ENCODE measurements at places on chromosomes 6 and 20.
A peak's percentile ranks its signal among the peaks of the same experiment; 100 is the strongest.

GRCh38 chr20:58388028-58388601, 914 bp upstream of the VAPB start:
- H3K27me3 ChIP-seq, result peaks cover 4% of the 10 kb centered on the region
- ATAC-seq, result no peak
- no peak overlapping the region for H3K27ac ChIP-seq

DNA sequence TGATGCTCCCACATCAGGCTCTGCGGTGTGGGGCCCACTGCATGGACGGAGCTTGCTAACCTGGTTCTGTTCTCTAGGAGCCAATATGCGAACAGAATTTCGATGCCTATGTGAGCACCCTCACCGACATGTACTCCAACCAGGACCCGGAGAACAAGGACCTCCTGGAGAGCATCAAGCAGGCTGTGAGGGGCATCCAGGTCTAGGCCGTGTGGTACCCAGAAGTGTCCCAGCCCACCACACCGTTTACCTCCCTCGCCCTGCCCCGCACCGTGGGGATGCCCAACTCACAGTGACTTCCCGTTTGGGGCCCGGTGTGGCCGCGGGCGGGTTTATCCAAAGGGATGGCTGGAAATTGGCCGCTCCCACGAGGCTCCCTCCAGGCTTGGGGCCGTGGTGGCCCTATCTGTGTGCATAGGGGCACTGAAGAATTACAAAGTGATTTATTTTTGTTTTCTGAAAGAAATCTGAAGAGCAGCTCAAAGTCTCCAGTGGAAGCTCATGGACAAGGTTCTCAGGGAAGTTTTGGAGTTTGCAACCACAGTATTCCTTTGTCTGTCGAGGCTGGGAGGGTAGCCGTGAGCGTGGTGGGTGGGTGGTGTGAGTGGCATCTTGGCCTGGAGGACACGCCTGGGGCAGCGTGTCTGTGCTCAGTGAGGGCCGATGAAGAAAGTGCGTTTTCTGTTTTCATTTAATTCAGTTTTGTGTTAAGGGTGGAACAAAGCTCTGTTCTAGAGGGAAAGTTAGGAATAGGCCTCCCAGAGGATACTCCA, 15.1 kb upstream of the PCMTD2 start:
- ATAC-seq, result no peak
- H3K36me3 ChIP-seq, result no peaks in the 10 kb centered on the region
- no peak overlapping the region for H3K27ac ChIP-seq
- H3K4me1 ChIP-seq, result no peaks in the 10 kb centered on the region

- H3K27me3 ChIP-seq, result peaks cover 39% of the 10 kb centered on the region
- no peak for ATAC-seq
- peaks cover 10% of the 10 kb centered on the region for H3K4me1 ChIP-seq
- no peaks in the 10 kb centered on the region for H3K36me3 ChIP-seq
- H3K27ac ChIP-seq, result no peak overlapping the region
- H3K4me3 ChIP-seq, result peak overlapping the region; percentile 79
These were observed 802 bp downstream of the CYP39A1 start for GRCh38 chr6:46651816-46652215.

GRCh38 chr6:50185006-50185405, 135.3 kb upstream of the DEFB112 start:
- H3K36me3 ChIP-seq, result no peaks in the 10 kb centered on the region
- H3K27ac ChIP-seq, result no peak overlapping the region
- no peaks in the 10 kb centered on the region for H3K27me3 ChIP-seq
- ATAC-seq, result no peak
- no peaks in the 10 kb centered on the region for H3K4me1 ChIP-seq
- H3K4me3 ChIP-seq, result no peak overlapping the region

DNA sequence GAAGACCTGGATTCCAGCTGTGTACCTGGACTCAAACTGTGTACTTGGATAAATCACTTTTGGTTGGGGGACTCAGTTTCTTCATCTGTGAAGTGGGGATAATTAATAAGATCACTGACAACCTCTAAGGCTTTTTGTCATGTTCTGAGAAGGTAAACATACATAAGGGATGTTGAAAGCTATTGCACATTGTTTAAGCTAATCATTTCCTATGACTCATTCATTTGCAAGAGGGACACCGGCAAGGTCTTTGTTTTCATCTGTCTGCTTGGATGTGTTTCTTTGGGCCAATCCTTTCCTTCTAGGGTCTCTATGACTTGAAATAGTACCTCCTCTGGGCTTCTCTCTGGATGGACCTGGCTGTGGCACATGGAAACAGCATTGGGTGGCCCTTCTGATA, 6.8 kb downstream of the PROKR2 start:
- peaks cover 26% of the 10 kb centered on the region for H3K27me3 ChIP-seq
- no peak overlapping the region for H3K4me3 ChIP-seq
- ATAC-seq, result no peak
- no peaks in the 10 kb centered on the region for H3K36me3 ChIP-seq
- H3K4me1 ChIP-seq, result no peaks in the 10 kb centered on the region

GRCh38 chr6:109946979-109947378, 31.1 kb upstream of the GPR6 start:
- no peak for ATAC-seq
- H3K4me1 ChIP-seq, result no peaks in the 10 kb centered on the region
- H3K27me3 ChIP-seq, result peaks cover 41% of the 10 kb centered on the region
- no peak overlapping the region for H3K4me3 ChIP-seq
- H3K36me3 ChIP-seq, result no peaks in the 10 kb centered on the region

DNA sequence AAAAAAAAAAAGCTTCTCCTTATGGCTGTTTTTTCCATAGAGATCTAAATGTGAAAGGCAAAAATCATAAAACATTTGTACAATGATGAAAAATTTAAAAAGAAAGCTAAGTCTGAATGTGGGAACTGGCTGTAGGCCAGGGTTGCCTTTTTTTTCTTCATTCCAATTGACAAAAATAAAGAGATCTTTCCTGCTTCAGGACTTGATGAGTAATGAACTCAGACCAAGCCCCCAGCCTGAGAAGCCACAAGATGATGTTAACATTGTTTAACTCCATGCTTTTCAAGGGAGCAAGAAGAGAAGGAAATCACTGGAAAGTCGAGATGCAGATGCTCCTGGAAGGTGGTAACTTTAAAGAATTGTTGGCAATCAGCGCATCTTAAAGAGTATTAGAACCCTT, 41.4 kb downstream of the TRMT6 start:
- no peaks in the 10 kb centered on the region for H3K4me1 ChIP-seq
- no peak overlapping the region for H3K27ac ChIP-seq
- no peak for ATAC-seq
- no peaks in the 10 kb centered on the region for H3K36me3 ChIP-seq

DNA sequence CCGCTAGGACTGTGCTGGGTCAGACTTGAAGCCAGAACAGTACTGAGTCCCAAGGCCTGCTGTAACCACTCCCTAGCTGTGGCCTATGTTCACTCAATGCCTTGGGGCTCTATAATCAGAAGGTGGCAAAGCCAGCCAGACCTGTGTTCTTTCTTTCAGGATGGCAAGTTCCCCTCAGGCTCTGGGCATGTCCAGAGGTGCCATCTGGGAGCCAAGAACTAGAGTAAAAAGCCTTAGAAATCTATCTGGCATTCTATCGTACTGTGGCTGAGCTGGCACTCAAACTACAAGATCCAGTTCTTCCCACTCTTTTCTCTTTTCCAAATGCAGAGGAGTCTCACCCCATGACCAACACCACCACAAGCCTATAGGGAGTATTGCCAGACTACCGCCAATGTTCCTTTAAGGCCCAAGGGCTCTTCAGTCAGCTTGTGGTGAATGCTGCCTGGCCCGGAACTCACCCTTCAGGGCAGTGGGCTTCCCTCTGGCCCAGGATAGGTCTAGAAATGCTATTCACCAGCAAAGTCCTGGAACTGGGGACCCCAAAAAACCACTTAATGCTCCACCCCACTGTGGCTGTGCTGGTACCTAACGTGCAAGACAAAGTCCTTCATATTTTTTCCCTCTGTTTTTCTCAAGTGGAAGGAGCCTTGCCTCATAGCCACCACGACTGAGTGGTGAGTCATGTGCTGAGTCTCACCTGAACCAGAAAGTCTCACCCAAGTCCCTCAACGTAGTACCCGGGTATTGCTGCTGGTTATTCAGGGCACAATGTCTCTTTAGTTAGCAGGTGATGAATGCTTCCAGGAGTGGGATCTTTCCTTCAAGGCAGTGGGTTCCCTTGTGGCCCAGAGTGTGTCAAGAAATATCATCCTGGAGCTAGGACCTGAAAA, 8.6 kb upstream of the SIRPB2 start:
- H3K4me3 ChIP-seq, result no peak overlapping the region
- no peak overlapping the region for H3K27ac ChIP-seq
- ATAC-seq, result no peak
- peaks cover 5% of the 10 kb centered on the region for H3K4me1 ChIP-seq
- H3K27me3 ChIP-seq, result peaks cover 49% of the 10 kb centered on the region
- no peaks in the 10 kb centered on the region for H3K36me3 ChIP-seq

GRCh38 chr6:100454551-100455229, 10.0 kb downstream of the SIM1 start:
- H3K27ac ChIP-seq, result no peak overlapping the region
- no peak overlapping the region for H3K4me3 ChIP-seq
- no peak for ATAC-seq
- peaks cover 53% of the 10 kb centered on the region for H3K27me3 ChIP-seq

DNA sequence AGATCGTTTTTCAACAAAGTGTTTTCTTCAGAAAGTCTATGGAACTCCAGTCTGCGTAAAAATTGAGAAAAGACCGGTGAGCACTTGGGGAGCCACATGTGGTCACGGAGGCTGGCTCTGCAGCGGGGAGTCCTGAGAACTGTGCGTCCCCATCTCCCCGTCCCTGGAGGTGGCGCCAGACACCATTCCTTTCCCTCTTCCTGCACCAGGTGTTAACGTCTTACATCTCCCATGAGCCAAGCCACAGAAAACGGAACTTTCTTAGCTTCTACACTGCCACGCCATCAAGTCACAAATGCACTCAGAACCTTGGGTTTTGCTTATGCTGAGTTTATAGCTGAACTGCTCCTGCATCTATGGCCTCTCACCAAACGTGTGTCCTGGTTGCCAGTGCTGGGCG, 62.6 kb downstream of the GINS1 start:
- no peak overlapping the region for H3K27ac ChIP-seq
- peaks cover 7% of the 10 kb centered on the region for H3K4me1 ChIP-seq
- peak; percentile 71 for ATAC-seq
- no peaks in the 10 kb centered on the region for H3K27me3 ChIP-seq
- H3K4me3 ChIP-seq, result no peak overlapping the region

DNA sequence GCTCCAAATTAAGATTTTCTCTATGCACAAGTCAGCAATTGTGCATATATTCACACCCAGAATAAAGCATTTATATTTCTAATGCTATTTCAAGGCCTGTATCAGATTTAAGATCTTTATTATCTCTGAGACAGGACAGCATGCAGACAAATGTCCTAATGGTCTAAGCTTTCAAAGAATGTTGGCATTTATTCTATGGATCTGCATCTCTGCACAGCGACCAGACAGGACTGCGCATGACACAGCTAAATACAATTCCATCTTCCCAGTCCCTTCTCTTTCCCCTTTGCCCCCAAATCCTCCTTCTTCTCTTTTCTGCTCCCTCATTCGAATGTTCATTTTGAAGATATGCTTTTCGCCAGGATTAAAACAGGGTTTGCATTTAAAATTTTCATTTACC, 478.5 kb downstream of the PKHD1 start:
- no peaks in the 10 kb centered on the region for H3K4me1 ChIP-seq
- ATAC-seq, result no peak
- H3K4me3 ChIP-seq, result no peak overlapping the region

DNA sequence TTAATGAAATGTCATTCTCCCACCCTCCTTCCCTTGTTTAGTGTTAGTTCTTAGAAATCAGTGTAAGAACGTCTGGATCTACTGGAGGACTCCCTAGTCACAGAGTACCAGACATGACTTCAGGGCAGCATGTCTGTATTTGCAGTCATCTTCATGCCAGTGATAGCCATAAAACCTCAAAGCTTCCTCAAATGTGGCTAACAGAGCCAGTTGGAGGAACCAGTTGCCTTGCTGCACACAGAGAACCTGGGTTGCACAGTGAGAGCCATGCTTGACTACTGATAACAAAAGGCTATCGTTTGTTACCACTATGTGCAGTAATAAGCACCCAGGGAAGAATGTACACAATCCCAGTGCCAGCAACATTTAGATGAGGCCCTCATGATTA, 20.1 kb downstream of the NT5E start:
- H3K27ac ChIP-seq, result no peak overlapping the region
- ATAC-seq, result no peak
- H3K36me3 ChIP-seq, result no peaks in the 10 kb centered on the region

DNA sequence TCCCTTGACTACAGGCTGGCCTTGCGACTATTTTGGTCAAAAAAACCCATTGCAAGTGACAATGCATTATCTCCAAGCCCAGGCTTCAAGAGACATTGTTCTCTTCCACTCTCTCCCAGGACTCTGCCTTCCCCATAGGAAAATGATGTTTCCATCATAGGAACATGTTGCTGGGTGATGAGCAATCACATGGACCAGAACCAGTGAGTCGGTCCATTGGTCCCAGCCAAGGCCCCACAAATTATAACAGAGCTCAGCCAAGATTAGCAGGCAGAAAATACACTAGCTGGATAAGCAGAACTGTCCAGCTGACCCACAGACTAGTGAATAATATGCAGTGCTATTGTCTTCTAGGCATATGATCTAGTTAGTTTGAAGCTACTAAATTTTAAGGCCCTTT, 27.4 kb downstream of the TENT5A start:
- no peaks in the 10 kb centered on the region for H3K36me3 ChIP-seq
- no peaks in the 10 kb centered on the region for H3K27me3 ChIP-seq
- no peak for ATAC-seq
- H3K27ac ChIP-seq, result no peak overlapping the region

GRCh38 chr6:45000833-45001232, 327.3 kb upstream of the RUNX2 start:
- H3K36me3 ChIP-seq, result no peaks in the 10 kb centered on the region
- peaks cover 18% of the 10 kb centered on the region for H3K4me1 ChIP-seq
- peak overlapping the region; percentile 62 for H3K4me3 ChIP-seq
- no peaks in the 10 kb centered on the region for H3K27me3 ChIP-seq

- no peak overlapping the region for H3K27ac ChIP-seq
- H3K27me3 ChIP-seq, result peaks cover 14% of the 10 kb centered on the region
These were observed 26.1 kb upstream of the ENPP1 start for GRCh38 chr6:131781687-131782086.

- no peaks in the 10 kb centered on the region for H3K4me1 ChIP-seq
- no peak for ATAC-seq
- H3K36me3 ChIP-seq, result no peaks in the 10 kb centered on the region
- H3K27me3 ChIP-seq, result peaks cover 4% of the 10 kb centered on the region
- no peak overlapping the region for H3K4me3 ChIP-seq
- peak overlapping the region; percentile 51 for H3K27ac ChIP-seq
These were observed 7.5 kb downstream of the SNAI1 start for GRCh38 chr20:49990271-49990720.

GRCh38 chr6:36853325-36853724, 14.1 kb upstream of the CPNE5 start:
- peaks cover 66% of the 10 kb centered on the region for H3K36me3 ChIP-seq
- no peaks in the 10 kb centered on the region for H3K27me3 ChIP-seq
- peak overlapping the region; percentile 32 for H3K27ac ChIP-seq
- no peak overlapping the region for H3K4me3 ChIP-seq
- H3K4me1 ChIP-seq, result peaks cover 5% of the 10 kb centered on the region
- no peak for ATAC-seq

DNA sequence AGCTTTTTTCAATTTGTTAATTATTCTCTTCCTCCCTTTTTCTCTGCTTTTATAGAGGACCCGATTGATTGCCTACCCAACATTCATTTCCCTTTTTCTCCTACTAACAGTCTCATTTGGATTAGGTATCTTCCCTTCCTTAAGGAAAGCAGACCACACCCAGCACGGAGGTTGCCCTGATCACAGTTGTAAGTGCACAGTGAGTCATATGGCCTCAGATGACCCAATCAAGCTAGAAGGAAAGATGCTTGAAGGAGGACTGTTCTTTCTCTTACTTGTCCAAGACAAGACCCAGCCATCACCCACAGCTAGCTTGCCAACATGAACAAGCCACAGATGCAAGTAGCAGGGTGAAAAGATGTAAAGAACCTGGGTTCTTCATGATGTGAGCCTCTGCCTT, 518.6 kb downstream of the PKHD1 start:
- H3K27me3 ChIP-seq, result no peaks in the 10 kb centered on the region
- H3K4me1 ChIP-seq, result no peaks in the 10 kb centered on the region
- H3K36me3 ChIP-seq, result no peaks in the 10 kb centered on the region

Data from activated T-helper 17 cell treated with anti-CD3 and anti-CD28 coated beads, Interleukin-2, amount 50 U/mL, for 72 hours (primary cell).